ENCODE measurements at places on chromosomes 13 and 19.

- DNase-seq = no peak
Observed at GRCh38 chr19:6099599-6099998, 10.7 kb downstream of the RFX2 start.

GRCh38 chr19:628168-628567 is 5.2 kb downstream of the POLRMT start:
- DNase-seq = no peak

DNA sequence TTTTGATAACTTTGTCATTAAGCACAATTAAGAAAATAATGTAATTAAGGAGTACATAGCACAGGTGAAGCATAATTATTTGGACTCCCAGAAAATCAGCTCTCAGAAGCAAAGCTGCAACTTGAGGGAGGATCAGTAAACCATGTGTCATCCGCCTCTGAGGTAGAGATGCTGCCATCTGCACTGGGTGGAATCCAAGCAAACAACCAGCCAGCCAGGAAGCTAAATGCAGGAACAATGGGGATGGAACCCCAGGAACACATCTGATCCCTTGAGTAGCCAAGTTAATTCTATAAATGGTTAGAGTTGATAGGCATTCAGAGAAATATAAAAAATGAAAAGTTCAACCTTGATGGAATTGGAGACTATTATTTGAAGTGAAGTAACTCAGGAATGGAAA is 520.2 kb downstream of the RFC3 start:
- DNase-seq = no peak

DNA sequence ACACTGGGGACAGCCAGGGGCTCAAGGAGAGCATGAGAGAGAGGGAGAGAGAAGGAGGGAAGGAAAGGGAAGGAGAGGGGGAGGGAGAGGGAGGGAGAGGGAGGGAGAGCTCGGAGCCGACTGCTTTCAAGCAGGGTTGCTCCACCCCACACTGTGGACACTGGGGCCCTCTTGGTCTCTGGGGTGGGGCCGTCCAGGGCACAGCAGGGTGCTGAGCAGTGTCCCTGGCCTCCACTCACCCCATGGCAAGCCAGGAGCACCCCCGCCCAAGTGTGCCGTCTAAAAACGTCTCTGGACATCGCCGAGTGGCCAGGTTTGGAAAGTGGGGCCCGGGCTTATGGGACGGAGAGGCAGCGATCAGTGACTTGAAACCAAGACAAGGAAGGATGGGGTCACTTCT is 20.9 kb downstream of the DPP9 start:
- no peak for DNase-seq

- DNase-seq = no peak
Observed at GRCh38 chr19:46068345-46069258, 27.8 kb upstream of the IGFL4 start.

DNA sequence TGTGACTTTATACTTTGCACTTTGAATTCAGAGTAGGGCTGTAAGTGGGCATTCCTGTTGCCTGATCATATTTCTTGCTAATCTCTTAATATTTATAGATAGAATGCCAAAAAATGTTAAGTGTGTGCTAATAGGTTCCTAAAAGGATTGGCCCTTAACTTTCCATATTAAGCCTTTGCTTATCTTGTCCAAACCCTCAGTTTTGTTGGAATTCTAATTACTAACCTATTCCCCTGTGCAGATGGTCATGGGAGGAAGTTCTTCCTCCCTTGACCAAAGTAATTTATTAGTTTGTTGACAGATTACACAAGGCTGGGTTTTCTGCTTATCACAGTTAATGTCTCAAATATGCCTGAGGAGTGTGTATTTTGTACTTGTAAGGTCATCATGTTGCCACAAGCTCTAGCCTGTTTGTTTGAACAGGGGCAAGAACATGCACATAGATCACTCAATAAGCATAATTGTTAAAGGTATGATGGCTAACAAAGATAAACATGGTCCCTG is 541.1 kb upstream of the SPRY2 start:
- DNase-seq = no peak

- no peak for DNase-seq
Observed at GRCh38 chr19:54035215-54036178, 28.2 kb downstream of the VSTM1 start.

DNA sequence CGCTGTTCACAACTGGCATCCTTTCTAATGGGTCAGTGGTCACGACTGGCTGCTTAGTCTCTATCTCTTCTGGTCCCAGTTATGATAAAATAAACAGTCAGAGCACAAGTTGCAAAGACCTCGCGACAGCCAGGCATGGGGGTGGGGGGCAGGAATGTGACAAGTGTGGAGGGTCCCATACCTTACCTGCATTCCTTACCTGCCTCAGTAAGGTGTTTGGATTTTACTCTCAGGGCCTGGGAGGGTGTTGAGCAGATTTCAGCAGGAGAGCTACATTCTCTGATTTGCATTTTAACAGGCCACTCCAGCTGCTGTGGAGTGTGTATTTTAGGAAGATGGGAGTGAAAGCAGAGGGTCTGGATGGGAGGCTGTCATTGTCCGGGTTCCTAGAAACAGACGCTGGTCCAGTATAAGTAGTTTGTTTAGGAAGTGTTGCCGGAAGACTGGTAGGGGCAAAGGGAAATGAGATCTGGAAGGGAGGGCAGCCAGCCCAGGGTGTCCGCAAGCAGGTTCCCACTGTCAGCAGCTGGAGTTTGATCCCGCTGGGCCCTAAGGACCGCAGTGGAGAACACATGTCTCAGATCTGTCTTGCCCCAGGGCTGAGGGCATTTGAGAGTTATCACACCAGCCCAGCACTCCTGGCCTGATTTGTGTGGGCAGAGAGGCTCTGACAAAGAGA is 920.0 kb downstream of the UQCRFS1 start:
- no peak for DNase-seq

- no peak for DNase-seq
Observed at GRCh38 chr19:45305421-45305820, 17.3 kb downstream of the CKM start.

GRCh38 chr13:74561155-74561554 is 427.0 kb upstream of the KLF12 start:
- DNase-seq = no peak

DNA sequence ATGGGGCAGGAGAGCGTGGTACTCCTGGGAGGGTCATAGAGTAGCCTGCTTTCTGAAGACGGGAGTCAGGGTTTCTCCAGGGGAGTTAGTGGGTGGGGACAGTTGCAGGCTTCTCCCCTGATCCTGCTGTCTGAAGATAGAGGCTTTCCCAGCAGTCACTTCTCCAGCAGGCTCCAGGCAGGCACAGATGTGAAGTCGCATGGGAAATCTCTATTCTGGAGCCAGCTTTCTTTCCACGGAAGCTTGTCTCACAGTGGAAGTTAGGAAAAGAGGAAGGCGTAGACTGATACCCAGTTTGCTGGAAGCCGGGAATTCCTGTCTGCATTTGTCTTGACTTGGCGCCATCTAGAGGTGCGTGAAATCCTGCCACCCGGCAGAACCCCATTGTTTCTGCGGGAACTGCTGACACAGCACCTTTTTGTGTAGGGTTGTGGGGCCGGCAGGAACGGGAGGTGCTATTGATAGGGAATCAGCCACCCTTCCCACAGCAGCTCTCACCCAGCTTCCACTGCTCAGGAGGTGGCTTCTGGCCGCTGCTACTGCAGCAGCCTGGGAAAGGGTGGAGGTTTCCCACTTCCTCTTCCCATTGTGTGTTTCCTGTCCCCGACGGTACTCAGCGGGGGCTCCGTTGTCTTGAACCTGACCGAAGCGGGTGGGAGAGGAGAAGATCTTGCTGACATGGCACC is 28.5 kb upstream of the NPAS1 start:
- no peak for DNase-seq

DNA sequence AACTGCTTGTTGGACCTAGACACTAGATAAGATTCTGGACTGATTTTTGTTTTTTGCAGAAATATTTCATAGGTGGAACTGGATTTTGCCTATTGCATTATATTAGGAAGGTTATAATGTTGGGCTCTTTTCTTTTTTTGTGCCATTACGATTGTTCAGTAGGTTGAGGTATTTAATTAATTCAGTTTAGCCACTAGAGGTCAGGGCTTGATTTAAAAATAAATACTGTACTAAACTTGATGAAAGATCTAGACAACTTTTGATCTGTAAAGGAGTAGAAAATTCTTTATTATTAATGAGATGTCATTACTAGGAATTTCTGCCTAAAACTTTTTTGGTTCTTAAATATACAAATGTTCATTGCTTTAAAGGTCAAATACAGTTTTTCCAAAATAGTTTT is 15.2 kb upstream of the SUPT20H start:
- DNase-seq = no peak

GRCh38 chr19:2551172-2551863 is 75.4 kb downstream of the GADD45B start:
- no peak for DNase-seq

GRCh38 chr13:110400786-110401533 is 93.9 kb downstream of the COL4A2 start:
- DNase-seq = no peak

GRCh38 chr19:34418300-34418699 is 9.9 kb upstream of the UBA2 start:
- DNase-seq = no peak

DNA sequence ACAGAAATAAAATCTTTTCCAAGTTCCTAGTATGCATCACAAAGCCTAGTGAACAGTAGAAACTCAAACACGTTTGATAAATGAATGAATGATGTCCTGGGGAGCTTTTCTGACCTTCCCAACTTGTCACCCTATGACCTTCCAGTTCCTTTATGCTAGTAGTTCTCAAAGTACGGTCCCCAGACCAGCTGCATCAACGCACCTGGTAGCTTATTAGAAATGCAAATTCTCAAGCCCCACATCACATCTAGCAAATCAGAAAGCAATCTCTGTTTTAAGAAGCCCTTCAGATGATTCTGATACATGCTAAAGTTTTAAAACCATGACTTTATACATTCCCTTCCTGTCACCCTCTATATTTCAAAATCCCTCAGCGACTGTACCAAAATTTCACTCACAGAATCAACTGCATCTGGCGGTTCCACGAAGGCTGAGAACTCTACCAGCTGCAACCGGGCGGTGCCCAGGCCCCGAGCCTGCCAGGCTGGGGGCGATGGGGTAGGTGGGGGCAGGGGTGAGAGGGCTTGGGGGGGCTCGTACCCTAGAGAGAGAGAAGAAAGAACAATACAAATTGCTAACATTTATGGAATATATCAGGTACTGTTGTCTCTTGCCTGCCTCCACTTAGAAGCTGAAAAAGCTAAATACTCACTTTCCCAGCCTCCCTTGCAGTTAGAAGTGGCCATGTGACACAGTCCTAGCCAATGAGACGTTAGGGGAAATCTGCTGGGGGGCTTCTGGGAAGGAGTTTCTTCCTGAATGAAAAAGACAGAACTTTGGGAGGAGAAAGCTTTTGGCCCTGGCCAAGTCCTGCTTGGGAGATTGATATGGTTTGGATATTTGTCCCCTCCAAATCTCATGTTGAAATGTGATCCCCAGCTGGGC is 13.3 kb downstream of the CD37 start:
- DNase-seq = no peak

- no peak for DNase-seq
Observed at GRCh38 chr13:29733147-29733611, 117.2 kb downstream of the UBL3 start.

- no peak for DNase-seq
Observed at GRCh38 chr13:52848455-52849195, at the start of gene PCDH8. Gene PCDH8, minus strand, starts transcription at chr13:52848640. Its CDS starts 204 bp downstream, at chr13:52848436.

DNA sequence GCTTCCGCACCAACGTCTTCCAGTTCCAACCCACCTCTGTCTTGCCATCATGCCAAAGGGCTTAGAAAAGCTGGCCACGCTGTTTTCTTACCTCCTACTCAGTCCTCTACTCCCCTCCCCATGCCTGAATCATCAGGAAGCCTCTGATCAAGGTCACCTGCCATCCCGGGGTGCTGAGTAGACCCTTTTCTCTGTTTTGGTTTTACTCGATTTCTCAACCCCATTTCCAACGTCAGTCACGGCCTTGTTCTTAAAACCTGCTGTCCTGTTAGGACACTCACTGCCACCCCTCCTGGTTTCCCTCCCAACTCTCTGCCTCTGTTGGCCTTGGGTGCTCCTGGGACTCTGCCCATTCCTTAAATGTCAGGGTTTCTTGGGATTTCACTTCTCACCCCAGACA is 350.1 kb downstream of the FOXO1 start:
- DNase-seq = no peak

DNA sequence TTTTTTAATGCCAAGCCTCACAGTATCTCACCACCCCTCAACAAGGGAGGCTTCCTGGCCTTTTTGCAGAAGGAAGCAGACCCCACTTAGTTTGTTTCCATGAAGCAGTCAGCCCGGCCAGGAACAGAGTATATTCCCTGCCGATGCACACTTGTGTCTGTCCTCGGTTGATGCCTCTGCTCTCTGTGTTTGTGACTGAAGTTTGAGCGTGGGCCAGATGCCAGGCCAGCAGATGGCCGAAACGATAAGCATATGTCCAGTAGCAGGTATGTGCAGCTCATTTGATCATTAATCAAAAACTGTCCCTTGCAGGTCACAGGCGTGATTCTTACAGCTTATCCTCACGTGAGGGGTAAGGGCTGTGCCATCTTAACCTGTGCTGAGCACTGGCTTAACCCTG is 144.0 kb downstream of the IRS2 start:
- no peak for DNase-seq

DNA sequence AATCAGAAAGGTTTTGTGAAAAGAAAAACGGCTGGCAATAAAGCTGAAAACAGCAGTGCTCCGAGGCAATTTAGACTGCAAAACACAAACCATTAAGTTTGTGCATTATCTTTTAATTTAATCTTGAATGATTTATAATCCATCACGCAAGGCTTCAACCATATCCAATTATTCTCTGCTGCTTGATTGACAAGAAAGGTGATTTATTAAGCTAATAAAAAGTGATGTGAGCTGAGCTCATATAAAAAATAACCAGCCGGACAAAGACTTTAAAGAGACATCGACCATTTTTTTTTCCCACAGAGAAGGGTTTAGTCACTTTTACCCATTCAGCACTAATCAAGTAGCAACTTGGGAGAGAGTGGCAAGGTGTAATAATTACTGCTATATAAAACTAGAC is 33.6 kb downstream of the TSHZ3 start:
- DNase-seq = no peak

GRCh38 chr19:17103177-17103576 is 27.6 kb downstream of the MYO9B start:
- DNase-seq = no peak

- no peak for DNase-seq
Observed at GRCh38 chr19:7638802-7639465, 2.0 kb downstream of the STXBP2 start.

GRCh38 chr19:29121684-29122083 is 91.3 kb downstream of the UQCRFS1 start:
- DNase-seq = no peak

GRCh38 chr13:73168953-73169401 is 110.2 kb downstream of the KLF5 start:
- DNase-seq = no peak

- no peak for DNase-seq
Observed at GRCh38 chr13:66962953-66963352, 267.2 kb downstream of the PCDH9 start.

- no peak for DNase-seq
Observed at GRCh38 chr13:84684048-84684662, 801.9 kb upstream of the SLITRK1 start.

- no peak for DNase-seq
Observed at GRCh38 chr13:93851236-93851635, 624.6 kb downstream of the GPC6 start.
